ENCODE measurements at places on chromosomes 5 and 9.

DNA sequence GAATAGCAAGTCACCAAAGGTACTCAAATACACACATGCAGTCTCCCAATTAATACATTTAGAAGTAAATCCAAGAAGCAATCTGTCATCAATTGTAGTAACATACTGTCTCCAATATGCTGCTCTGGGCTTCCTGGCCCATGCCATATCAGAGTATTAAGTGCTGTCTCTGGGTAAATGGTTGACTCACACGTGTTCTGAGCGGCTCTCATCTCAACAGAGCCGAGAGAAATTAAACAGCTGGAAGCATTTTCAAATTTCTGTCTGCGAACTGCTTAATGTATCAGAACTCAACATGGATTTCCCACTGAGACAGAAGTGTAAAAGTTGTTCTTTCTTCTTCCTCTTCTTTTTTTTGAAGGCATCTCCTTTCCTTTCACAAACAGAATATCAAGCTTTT is 247.3 kb upstream of the TAS2R1 start:
- DNase-seq: no peak

- no peak for DNase-seq
Measured at GRCh38 chr9:101795147-101795546, 56.7 kb upstream of the GRIN3A start.

GRCh38 chr5:179801304-179802206 is 5.1 kb downstream of the MGAT4B start:
- peak; percentile 67 for DNase-seq

GRCh38 chr5:17929171-17929570 is 294.9 kb downstream of the TAF11L14 start:
- no peak for DNase-seq

DNA sequence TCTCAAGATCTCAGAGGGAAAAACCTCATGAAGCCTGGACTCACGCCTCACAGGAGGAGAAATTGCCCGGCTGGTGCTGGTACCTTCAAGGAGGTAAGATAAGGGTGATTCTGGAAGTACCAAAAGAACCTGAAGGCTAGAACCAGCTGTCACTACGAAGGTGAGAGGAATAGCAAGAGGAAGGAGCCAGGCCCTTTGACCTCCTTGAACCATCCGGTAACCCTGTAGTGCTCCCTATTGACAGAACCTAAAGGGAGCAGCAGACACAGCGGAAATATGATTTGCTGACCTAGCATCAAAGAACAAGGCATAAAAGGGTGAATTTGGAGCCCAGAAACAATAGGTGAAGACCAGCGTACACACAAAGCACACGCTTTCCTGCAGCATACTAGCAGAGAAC is 92.2 kb downstream of the DOCK8 start:
- no peak for DNase-seq

DNA sequence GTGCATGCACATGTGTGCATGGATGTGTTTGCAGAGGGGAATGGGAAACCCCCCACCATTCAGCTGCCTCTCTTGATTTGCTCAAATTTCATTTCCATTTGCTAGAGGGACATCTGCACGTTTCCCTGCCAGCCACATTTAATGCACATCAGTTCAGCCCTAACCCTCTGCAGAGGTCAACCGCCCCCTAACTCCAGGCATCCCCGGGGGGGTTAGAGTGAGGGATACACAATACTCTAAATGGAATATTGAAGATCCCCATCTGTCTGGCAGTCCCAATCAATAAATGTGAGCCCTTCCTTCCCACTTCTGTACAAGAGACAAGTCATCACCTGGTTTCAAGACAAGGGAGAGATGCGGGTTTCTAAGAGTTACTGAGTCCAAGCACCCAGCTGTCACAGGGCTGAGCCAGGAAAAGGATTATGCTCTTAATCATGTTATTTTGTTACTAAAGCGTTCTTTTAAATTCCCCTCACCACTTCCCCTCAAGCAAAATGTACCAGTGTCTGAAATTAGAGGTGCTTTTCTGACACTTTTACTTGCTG is 134.1 kb downstream of the SEMA6A start:
- DNase-seq: no peak

DNA sequence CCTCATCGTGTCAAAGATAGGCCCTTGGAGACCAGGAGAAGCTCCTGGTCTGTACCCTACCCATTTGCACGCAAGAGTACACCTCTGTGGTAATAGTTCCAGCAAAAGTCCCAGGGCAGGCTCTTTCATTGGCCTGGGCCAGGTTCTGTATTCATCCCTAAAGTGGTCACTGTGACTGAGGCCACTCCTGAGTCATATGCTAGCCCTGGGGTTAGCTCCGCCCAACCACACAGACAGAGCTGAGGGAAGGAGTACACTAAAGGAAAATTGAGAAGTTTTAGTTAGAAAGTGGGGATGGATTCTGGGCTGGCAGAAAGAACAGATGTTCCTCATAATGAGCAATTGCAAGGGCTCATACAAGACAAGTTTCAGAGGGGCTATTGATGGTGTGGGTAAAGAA is 206.7 kb downstream of the ARHGAP26 start:
- DNase-seq: no peak

DNA sequence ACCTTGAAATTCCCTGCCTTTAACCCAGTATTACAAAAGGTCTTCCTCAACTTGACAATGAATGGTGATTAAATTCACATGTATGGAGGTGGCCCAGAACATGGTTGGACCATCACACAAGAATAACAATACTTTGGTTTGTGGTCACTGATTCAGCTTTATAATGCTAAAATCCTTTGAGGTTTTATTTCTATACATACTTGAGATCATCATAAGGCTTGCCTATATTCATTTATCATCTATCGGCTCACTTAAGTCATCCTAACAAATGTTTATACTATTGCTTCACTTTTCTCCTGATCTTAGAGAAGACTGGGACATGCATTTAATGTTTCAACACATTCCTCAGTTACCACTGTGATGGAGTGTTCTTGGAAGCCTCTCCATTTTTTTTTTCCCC is 191.3 kb downstream of the DMAC1 start:
- no peak for DNase-seq

GRCh38 chr9:18905028-18905882 is 127.8 kb downstream of the SAXO1 start:
- DNase-seq: no peak

- no peak for DNase-seq
Measured at GRCh38 chr5:32955814-32956213, 244.7 kb downstream of the NPR3 start.

DNA sequence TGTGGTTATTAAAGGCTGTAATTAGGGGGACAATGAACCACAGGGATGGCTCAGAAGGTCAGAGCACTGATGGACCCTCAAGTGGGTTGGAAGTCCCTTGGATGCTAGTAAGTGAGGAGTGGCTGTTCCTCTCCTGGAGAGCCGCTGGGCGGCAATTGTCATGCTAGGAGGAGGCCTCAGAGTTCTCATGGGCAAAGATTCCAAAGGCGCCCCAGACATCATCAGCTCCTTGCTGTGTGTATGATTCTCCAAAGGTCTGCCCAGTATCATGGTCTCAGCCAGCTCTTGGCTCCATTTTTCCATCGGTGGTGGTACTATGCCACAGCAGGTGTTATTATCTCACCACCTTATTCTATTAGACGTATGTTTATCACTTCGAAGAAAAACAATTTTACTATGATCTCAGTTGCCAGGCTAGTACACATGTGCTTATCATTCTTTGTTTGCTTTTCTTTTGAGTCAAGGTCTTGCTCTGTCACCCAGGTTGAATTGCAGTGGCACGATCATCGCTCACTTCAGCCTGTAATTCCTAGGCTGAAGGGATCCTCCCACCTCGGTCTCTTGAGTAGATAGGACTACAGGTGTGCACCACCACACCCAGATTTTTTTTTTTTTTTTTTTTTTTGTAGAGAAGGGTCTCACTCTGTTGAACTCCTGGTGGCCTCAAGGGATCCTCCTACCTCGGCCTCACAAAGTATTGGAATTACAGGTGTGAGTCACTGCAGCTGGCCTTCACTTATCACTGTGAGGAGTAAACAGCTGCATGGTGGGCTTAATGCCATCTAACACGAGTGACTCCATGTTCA is 46.8 kb downstream of the EXOSC2 start:
- no peak for DNase-seq

DNA sequence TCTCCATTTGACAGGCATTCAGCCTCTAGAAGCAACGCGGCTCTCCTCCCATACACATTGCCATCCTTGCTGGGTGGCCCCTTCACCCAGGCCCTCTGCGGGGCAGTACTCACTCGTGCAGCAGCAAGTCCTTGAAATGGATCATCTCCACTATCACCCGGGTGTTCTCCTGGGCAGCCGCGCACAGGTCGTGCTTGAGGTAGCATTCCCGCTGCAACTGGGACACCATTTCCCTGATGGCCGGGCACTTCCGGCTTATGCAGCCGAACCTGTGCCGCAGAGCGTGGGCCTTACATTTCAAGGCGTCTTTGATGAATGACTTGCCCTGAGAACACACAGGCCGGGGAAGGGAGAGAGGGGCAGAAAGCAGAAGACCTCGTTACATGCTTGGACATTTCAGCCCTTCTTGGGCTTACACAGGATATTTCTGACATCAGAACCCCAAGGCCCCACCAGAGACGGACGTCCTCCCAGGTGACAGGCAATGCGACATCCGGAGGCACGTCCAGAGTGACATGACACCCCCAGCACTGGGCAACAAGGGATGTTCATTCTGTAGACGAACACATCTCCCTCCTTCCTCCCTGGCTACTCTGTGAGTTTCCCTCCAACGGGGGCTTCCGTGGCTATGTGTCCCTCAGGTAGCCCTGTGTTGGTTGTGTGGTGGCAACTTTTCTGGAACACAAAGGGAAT is 5.0 kb downstream of the STC2 start:
- DNase-seq: no peak

GRCh38 chr5:31884896-31885295 is 246.0 kb downstream of the PDZD2 start:
- no peak for DNase-seq

GRCh38 chr9:91037511-91038482 is 236.2 kb downstream of the SYK start:
- DNase-seq: no peak

DNA sequence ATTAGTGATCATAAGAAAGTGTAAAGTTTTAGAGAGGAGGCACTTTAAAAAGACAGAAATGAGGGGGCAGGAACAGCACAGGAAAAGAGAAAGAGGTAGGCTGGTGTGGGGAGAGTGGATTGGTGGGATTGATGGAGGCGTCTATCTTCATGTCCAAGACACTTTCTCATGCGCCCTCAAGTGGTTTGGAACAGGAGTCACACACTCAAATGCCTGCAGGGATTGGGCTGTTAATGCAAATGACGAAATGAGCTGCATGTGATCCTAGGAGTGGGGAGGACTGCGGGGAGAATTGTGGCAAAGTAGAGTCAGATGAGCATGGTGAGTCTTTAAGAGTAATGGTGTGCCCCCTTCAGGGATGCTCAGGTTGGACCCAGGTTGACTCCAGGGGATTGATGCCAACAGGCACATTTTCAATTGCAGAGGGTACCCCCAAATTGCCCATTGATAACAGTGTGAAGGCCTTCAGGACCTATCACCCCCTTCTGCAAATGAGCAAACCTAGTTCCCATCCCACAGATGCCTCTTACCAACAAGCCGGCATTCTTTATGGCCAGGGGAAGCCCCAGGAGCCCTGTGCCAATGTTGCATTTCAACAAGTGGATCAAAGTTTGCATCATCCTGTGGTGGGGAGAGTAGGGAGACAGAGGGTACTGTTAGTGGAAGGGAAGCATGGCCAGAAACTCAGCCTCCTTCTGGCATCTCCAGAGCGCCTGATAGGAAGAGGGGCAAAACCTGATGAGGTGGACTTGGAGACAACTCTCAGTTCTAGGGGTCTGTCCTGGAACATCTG is 5.3 kb downstream of the SLC36A3 start:
- no peak for DNase-seq

GRCh38 chr9:112162621-112163413 is 12.3 kb downstream of the SUSD1 start:
- DNase-seq: no peak

DNA sequence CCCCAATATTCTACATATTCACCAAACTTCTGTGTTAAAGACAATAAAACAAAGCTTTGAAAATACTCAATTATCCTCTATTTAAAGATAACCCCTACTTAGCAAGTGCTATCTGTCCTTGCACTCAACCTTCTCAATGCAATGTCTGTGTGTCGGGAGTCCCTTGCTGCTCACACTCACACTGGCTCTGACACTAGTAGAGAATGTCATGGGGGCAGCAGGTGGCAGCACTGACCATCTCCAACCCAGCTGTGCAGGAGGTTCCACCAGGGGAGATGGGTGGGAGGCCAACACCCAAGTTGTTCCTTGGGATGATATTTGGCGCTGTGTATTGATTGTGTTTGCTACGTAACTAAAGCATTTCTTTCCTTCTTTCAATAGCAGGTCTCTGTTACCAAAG is 59.4 kb upstream of the SIMC1 start:
- no peak for DNase-seq

GRCh38 chr9:4386819-4387218 is 87.0 kb upstream of the GLIS3 start:
- DNase-seq: no peak

DNA sequence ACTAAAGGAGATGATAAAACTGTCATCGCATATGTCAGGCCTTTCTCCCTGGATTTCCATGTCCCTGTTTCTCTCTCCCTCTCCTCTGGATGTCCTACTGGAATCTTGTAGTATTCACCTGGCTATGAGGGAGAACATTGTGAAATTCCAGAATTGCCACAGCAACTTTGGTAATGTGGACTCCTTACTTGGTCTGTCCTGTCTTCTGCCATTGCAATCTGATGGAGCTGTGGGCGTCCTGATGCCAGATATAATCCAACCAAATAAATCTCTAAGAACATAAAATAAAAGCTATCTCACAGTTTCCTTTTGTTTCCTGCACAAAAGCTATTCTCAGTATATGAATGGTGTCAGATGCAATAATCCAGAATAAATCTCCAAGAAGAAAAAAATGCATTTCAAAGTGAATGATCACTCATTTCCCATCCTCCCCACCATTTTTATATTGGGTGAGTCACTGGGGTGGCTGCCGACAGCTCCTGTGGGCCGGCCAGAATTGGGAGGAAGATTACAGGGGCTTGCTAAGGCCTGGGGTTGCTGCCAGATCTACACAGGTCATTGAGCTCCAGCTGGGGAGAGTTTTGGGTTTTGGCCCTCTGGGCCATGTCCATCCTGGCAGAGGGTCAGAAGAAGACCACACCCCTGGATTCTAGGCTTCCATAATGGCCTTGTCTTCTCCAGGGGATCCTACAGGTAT is 160.7 kb upstream of the PITX1 start:
- no peak for DNase-seq

DNA sequence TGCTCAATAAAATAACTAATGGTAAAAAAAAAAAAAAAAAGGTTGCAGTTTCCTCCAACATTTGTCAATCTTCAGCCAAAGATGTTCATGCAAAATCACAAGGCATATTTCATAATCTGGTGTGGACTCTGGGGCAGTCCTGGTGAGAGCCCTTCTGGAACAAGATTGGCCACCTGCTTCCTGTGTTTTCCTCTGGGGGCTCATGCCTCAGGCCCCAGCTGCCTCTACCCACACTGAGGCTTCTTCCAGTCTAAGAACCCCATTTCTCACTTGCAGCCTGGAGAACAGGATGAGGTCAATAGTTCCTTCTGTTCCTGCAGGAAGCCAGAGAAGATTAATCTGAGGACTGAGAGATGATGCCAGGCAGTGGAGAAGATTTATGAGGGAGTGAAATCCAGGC is 492.6 kb upstream of the BRINP1 start:
- no peak for DNase-seq
